ENCODE measurements at places on chromosomes 7 and 10. TPM values are rescaled to one million over a fixed set of nuclear protein-coding genes. Genes with fewer than 3 reads are reported as not detected.

PLAU gene
- total RNA-seq, result 111 TPM

FXYD4 gene
- total RNA-seq, result not detected

SLC26A5 gene
- not detected for total RNA-seq

FOXK1 gene
- 32.8 TPM for total RNA-seq

TEX47 gene
- not detected for total RNA-seq

NKX6-2 gene
- total RNA-seq, result not detected

PUS7 gene
- total RNA-seq, result 16.8 TPM

AVPI1 gene
- 19.6 TPM for total RNA-seq

EZH2 gene
- total RNA-seq, result 10.6 TPM

AGR3 gene
- total RNA-seq, result not detected

GATAD1 gene
- 23.5 TPM for total RNA-seq

STAG3 gene
- under 0.01 TPM for total RNA-seq

SH2D4B gene
- not detected for total RNA-seq

SFRP4 gene
- 0.43 TPM for total RNA-seq

CTAGE8 gene
- 0.43 TPM for total RNA-seq

PAPSS2 gene
- total RNA-seq, result 417 TPM

CPN1 gene
- not detected for total RNA-seq

SPOCK2 gene
- under 0.01 TPM for total RNA-seq

GPR15LG gene
- not detected for total RNA-seq

PRKAR2B gene
- total RNA-seq, result 7.1 TPM

TFEC gene
- not detected for total RNA-seq

All from fibroblast of villous mesenchyme (primary cell).